Sciatic nerve (tissue), 2 donors: ENCODE measurements at places on chromosomes 1 and 21. TPM values are rescaled to one million over a fixed set of nuclear protein-coding genes. Genes with fewer than 3 reads are reported as not detected.

Gene ATP1A2
- 136 TPM for total RNA-seq

DNA sequence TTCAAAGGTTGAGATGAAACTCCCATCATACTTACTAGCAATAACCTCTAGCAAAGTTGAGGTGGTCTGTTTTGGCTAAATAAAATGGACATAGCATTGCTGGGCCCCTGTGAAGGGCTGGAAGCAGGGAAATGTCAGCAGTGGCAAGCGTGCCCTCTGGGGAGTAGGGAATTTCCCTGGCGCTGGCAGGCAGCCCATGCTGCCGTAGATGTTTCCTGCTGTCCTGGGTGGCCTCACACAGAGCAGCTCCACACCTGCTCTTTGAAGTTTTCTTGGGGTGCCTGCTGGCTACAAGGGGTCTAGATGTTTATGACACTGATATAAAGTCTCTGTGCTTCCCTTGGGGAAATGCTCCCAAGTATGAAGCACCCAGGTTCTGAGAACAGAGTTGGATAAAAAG, 30.2 kb downstream of the ADARB1 start:
- DNase-seq = no peak

DNA sequence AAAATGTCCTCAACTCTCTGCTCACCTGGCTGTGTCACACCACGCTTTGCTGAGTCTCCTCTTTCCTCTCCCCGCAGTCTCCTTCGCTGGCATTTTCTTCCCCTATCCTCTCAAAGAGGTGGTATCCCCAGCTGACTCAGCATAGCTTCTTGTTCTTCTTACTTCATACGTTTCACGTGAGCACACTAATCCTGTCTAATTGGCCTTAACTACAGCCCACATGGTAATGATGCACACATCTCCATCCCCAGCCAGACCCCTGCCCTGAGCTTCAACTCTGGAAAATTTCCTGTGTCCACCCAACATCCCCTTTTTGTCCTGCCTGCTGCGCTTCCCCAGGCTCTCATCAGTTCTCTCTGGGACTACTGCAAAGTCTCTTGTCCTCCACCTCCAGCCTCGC, 169.8 kb downstream of the TTLL7 start:
- no peak for DNase-seq

Gene BRDT
- total RNA-seq = not detected

GRCh38 chr1:62228883-62229187, 34.2 kb downstream of the L1TD1 start:
- DNase-seq = no peak

Gene SLC44A5
- 0.31 TPM for total RNA-seq

- peak; percentile 22 for DNase-seq
Measured at GRCh38 chr1:47842228-47842919, 154.8 kb downstream of the TRABD2B start.

DNA sequence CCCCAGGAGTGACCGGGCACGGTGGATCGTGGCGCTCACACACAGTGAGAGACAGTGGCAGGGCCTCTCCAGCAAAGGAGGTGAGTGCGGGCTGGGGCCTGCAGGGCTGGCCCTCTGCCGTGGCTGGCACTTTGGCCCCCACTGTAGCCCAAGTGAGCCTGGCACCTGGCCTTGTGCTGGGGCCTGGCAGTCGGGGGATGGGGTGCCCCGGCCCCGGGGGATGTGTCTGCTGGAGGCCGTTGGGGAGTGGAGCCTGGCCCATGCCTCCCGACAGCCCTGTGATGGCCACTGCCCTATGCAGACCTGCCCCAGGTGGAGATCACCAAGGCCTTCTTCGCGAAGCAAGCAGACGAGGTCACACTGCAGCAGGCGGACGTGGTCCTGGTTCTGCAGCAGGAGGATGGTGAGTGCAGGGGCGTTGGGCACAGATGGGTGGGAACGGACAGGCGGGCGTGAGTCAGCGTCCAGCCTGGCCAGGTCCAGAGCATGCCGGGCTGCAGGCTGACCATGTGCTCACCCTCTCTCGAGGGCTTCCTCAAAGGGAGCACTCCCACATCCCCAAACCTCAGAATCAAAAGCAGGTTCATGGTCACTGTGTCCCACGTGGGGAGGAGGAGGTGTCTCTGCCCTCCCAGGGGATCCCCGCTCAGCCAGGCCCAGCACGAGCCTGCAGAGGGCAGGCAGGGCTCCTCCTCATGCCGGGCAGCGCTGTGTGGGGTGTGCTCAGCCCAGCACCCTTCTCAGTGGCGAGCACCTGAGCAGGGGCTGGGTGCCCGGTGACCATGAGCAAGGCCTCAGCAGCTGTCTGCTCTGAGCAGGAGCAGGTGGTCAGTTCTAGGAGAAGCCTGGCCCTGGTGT, 25.3 kb downstream of the ARHGEF16 start:
- no peak for DNase-seq

Gene IFNAR2
- 43.3 TPM for total RNA-seq

DNA sequence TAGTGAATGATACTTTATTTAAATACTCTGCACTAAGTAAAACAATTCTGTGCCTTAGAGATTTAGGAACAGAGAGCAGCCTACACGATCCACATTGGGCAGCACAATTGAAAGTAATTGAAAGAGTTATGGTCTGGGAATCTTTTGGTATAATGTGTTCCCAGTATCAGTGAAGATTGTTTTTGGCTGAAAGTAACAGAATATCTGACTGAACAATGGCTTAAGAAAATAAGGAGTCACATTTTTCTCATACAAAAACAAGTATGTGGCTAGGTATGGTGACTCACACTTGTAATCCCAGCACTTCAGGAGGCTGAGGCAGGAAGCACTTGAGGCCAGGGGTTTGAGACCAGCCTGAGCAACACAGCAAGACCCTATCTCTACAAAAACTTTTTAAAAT, 306.2 kb downstream of the NFIA start:
- DNase-seq = no peak

Gene HLX
- total RNA-seq = 28.8 TPM

DNA sequence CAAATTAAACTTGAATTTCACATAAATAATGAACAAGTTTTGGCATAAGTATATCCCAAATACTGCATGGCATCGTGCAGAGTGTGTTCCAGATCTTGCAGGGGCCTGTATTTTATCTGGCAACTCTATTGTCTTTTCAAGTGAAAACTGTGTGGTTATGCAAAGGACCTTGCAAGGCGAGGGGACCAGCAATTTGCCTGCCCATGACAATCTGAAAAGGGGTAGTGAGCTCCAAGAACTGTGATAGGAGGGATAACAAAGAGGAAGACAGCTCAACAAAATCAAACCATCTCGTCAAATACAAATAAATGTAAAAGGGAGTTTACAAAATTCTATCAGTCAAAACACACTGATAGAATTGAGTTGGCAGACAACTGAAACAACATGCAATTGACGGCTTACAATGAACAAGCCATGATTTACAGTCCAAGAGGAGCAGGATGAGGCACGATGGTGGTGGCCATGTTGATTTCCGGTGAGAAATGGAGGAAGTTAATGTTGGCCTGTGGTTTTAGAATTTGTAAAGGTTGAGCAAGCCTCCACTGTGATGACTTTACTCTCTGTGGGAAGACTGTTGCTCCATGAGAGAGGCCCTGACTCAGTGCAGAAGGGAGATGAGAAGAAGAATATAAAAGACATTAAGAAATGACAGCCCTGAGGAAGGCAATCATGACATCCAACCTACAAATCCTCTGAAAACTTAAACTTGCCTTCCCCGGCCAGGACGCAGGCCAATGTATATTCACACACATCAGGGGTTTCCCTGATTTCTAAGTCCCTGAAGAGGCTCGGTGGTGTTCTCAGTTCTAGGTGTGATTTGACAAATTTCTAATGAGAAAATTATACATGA, 132.2 kb downstream of the ADSS2 start:
- DNase-seq = no peak

Gene EIF3I
- total RNA-seq = 92.3 TPM

DNA sequence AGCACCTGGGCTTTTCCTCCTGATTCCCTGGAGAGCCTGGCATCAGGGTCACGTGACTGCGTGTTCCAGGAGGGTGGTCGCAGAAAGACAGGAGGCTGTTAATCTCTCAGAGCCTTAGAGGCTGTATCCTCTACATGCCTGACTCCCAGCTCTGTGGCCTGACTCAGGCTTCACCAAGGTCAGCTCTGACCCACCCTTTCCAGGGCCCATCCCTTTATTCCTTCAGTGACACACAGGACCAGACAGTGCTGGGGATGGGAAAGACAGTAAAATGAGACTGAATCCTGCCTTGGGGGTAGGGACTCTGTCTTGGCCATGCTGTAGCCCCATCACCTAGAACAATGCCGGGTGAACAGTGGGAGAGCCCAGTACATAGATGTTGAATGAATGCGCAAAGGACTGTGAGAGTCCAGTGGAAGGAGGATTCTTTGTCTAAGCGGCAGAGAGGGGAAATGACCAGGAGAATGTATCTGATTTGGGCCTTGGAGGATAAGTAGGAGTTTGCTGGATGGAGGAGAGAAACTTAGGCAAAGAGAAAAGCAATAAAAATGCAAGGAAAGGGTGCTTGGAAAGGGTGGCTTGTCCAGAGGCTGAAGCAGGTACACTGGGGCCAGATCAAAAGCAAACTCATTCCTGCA, 33.0 kb downstream of the EPHX1 start:
- DNase-seq = no peak

Gene MCOLN2
- 6.5 TPM for total RNA-seq

DNA sequence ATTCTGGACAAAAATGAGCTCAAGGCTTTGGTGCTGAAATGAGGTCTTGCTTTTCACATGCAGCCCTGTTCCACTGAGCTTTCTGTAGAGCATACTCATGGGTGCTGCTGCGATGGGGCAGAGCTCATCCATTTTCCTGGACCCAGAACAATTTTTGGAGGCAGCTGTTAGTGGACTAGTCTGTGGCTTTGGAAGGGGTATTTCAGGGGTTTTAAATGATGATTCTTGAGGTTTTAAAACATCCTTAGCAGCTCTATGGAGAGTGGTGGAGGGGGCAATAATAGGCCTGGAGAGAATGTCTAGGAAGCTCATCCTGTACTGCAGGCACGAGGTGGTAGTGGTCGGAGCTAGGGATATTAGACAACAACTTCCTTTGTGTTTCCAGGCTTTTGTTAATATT, 16.5 kb downstream of the NOS1AP start:
- DNase-seq = no peak

DNA sequence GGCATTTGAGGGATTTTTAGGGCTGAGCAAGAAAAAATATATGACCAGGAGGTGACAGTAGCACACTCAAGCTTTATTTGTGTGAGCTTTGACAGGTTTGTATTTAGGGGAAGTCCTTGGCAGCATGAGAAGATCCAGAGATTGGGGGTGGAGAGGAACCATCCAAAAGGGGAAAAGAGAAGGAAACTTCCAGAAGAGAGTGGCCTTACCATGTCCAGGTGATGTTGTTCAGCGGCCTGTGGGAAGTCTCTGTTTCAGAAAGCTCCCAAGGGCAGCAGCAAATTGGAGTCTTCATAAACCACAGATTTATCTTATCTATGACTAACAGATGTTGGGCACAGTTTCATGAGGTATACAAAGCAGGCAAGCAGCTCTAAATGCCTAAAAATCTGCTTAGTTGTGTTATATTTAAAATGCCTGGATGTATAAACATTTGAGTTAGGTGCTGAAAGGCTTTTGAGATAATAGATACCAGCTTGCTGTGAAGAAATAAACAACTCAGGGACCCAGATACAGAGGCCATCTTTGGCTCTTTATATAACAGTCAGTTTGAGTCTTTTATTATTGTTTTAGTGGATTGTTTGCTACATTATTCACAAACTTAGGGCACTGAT, 21.2 kb upstream of the ADAR start:
- no peak for DNase-seq

DNA sequence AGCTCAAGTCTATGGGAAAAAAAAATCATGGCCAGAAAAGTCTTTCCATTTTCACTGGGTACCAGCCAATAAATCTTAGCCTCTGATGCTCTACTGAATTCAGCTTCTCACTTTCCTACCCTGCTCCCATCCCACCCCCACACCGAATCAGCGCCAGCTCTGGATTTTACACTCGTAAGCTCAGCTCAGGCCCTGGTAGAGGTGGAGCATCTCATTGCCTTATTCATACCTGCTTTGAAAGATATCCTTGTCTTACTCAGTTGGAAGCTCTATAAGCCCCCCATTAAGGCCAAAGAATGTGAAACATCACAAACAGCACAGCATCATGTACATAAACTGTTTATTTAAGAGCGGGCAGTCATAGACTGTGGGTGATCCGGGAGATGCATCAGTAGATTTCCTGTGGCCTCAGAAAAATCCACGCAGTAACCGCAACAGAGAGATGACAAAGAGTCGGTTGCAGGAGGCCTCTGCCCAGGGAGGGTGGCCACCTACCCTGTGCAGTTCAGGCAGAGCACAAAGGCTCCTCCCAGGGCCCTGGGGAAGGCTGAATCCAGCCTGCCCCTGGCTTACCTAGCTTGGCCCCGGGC, 36.4 kb upstream of the ETS2 start:
- DNase-seq = no peak

Gene PLA2G2D
- total RNA-seq = not detected

GRCh38 chr21:15098908-15099307, 34.1 kb upstream of the NRIP1 start:
- DNase-seq = no peak

GRCh38 chr1:10509809-10510509, 35.2 kb downstream of the PEX14 start:
- no peak for DNase-seq

Gene TFF2
- total RNA-seq = not detected
